ENCODE measurements at places on chromosomes 3 and 15.

- no peak for DNase-seq
Observed at GRCh38 chr3:117885011-117885441, 1149.6 kb downstream of the IGSF11 start.

- peak; percentile 41 for DNase-seq
Observed at GRCh38 chr3:171736556-171736955, 73.7 kb downstream of the PLD1 start.

GRCh38 chr3:113499081-113499480 is 15.9 kb downstream of the SPICE1 start:
- DNase-seq: no peak

DNA sequence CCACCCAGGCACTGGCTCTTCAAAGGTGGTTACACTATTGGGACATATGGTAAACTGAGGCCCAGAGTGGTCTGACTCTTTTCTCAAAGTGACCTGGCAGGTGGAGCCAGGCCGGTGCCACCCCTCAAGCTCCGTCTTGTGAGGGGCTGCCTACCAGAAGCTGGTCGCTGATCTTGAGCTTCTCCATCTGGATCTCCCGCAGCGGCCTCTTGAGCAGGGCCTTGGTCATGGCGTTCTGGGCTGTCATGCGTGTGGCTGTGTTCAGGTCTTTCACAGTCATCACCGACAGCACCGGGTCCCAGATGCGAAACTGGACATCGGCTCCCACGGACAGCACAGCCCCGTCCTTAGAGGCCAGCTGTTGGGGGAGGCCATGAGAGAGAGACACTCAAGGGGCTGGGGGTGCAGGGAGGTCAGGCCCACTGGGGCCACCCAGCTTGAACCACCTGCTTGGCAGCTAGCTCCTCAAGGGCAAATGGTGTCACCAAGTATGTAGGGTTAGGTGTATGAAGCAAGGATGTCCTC is 3.6 kb downstream of the STOML1 start:
- DNase-seq: no peak

DNA sequence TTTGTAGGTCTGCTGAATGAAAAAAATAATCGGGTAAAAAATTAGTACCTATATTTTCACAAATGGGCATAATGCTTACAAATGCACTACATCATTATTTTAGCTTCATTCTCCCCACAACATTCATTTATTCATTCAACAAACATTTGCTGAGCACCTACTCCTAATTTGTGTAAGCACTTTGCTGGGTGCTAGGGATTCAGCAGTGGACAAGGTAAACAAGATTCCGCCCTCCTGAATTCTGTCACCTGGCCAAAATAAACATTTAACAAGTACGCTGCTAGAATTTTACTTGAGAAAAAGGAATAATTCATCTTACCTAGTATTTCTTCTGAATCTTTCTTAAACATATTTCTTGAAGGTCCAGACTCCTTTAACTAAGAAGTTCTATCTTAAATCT is 72.1 kb downstream of the TIGIT start:
- DNase-seq: no peak

DNA sequence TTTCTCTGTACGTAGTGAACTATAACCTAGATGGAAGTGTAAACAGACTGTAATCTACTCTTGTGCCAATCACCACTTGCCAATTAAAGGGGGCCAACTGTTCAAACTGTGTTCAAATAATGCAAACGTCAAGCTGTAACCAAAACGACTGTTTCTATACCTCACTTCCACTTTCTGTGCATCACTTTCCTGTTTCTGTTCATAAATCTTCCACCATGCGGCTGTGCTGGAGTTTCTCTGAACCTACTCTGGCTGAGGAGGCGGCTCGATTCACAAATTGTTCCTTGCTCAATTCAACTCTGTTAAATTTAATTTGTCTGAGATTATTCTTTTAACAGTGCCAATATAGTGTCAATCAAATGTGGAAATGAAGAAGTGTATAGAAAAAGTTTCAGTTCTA is 206.7 kb upstream of the TBC1D5 start:
- DNase-seq: no peak

DNA sequence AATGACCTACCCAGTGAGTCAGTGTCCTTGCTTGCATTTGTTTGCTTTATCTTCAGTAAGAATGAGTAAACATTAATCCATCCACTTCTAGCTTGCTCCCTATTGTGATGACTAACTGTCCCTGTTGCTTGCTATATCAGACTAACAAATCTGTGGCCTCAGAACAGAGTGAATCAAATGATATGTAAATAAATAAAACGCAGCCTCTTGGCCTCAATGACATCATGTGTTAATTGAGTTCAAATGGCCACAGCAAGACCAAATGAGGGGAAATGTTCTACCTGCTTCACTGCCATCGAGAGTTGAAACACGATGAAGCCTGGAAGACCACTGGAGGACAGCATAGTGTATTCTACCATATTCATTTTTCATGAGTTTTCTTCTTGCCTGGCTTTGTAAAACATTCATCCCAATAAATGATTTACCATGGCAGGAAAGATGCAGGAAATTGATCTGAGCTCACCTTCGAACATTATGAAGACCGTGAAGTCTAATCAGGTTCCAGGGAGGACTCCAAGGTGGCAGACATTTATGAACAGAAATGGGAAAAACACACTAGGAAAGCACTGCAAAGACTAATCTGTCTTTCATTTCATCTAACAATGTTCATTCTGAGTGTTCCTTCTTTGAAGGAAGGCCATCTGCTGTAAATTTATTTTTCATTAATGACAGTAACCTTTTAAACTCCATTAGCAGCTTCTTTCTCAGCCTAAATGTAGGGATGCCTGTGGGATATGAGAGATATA is 1144.5 kb downstream of the TUSC7 start:
- DNase-seq: no peak

DNA sequence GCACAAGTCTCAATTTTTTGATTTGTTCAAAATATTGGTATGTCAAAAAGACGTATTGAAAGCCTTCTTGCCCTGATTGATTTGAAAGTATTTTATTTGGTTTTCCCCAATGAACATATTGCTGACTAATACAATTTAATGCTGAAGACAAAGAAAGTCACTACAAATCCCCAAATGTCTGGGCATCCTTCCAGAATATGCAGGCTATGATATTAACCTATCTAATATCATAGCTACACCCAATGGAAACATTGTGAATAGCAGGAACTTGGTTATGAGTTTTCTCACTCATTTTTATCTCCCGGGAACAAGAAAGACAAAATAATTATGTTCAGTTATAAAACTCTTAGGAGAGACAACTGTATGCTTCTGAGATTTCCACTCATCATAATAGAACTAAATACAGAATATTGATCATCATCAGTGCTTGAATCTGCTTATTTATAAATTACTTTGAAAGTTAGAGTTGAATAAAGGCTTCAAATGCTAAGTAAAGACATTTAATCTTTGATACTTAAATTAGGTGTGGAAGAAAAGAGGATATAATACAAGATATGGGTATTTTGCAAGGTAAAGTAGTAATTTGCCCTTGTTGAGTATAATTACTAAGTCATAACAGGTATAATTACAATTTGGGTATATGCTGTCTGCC is 483.9 kb downstream of the RBMS3 start:
- DNase-seq: no peak

DNA sequence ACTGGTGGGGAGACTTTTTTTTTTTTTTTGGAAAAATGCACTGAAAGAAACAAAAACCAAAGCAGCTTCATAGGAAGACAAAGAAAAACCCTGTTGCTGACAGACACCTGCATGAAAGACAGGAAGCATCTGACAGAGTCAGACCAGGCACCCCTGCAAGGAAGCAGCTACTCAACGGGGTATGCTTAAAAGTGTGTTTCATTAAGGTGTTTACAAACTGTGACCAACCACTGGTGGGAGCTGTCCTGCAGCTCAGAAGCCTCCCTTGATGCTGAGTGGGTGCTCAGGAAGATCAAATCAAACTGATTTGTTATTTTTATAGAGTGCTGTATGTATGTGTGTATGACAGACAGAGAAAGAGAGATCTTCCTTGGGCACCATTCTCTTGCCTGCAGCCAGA is 34.7 kb upstream of the AGBL1 start:
- no peak for DNase-seq
